ENCODE measurements at places on chromosomes 1 and 21.

- DNase-seq = no peak
Observed at GRCh38 chr21:20701235-20701634, 297.0 kb upstream of the NCAM2 start.

DNA sequence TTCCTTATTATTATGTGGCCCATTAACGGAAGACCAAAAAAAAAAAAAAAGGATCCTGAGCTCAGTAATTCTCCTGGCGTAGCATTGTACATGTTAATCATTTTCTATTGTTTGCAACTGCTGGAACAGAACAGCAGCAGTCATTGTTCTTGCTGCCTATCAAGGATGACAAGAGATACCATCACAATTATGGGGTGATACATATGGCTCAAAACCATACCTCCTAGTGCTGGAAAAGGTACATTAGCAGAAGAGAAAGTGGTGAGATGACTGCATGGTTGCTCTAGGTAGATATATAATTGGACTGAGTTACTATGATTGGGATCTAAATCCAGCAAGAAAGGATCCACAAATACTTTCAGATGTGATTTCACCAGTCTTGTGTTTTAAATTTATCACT lies 13.3 kb upstream of the TLR5 start:
- no peak for DNase-seq

GRCh38 chr1:15427280-15427666 lies 11.0 kb upstream of the CTRC start:
- no peak for DNase-seq

GRCh38 chr1:31609514-31610118 lies 7.9 kb upstream of the HCRTR1 start:
- DNase-seq = no peak

DNA sequence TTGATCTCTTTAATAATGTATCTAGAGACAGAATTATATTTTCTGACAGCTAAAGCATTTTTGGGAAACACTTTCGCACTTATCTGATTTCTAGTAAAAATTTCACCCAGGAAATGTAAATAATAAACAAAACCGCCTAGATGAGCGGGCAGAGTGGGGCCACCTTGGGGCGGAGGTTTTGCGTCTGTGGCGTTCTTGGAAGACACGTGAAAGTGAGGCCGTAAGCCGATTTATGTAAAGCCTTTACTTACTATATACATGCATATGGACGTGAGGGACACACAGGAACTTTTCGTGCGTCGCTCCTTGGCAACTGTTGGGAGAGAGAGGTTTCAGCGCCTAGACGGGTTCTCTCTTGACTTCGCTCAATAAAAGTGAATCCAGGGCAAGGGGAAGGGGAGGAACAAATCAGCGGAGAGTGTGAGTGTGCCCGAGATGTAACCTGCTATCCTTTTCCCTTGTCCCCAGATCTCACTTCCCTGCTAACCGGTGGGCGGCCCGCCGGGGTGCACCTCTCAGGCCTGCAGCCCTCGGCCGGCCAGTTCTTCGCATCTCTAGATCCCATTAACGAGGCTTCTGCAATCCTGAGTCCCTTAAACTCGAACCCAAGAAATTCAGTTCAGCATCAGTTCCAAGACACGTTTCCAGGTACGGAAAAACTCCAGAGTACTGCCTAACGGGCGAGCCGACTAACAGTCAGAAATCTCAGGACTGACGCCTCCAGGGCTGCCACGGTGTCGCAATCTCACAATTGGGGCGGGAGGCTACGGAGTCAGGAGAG lies 1.7 kb downstream of the HLX start:
- DNase-seq = no peak

- no peak for DNase-seq
Observed at GRCh38 chr1:240310226-240310925, 218.7 kb downstream of the FMN2 start.

DNA sequence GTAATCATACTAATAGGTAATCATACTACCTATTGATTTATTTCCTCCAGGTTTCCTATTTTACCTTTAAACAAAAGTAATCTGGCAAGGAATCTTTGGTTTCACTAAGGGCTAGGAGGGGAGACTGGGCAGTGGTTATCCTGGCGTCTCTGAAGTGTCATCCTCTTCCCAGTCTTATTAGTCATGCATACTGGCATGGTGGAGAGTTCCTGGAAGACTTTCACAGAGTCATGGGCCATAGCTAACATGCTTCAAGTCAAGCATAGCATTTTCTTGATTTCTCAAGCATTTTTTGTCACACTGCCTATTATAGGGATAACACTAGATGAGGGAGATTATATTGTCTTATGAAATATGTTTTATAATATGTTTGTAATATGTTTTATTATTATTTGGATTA lies 64.0 kb upstream of the ASB17 start:
- DNase-seq = no peak

- no peak for DNase-seq
Observed at GRCh38 chr1:83970802-83971201, 28.1 kb downstream of the TTLL7 start.

GRCh38 chr1:182718311-182718710 lies 33.9 kb upstream of the RGS8 start:
- DNase-seq = no peak

DNA sequence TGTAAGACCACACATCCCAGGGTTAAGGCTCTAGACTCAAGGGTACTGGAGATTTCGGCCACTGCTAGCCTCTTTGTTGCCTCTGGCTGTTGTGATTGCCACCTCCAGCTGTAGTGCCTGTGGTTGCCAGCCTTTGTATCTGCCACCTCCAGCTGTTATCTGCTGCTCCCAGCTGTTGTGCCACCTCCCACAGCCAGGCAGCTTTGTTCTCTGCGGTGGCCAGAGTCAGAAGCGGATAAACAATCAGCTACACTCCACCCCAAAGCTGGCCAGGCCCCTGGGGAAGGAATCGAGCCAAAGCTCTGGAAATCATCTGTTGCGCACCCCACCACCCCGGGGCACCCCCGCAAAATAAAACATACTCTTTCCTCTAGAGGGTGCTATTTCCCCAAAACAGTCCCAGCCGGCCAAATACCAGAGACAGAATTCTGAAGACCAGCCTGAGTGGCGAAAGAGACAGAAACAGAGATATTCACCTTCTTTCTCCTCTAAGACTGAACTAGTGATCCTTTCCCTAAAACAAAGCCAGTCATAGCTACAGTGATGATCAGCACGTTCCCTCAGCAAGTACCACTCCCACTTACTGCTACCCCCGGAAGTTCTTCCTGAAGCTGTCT lies 14.8 kb upstream of the PIGM start:
- DNase-seq = no peak

DNA sequence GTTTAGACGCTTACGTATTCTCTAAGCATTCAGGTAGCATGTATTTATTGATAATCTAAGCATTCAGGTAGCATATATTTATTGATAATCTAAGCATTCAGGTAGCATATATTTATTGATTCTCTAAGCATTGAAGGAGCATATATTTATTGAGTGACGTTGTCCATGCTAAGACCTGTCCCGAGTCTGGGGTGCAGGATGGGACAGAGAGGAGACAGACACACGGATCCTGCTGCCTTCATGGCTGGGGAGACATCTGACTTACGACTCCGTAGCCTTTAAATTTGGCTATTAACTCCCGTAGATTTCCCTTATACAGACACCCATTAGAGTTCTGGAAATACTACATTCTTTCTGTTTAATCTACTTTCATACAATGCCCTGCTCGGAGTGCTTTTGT lies 982 bp downstream of the SCCPDH start:
- no peak for DNase-seq

DNA sequence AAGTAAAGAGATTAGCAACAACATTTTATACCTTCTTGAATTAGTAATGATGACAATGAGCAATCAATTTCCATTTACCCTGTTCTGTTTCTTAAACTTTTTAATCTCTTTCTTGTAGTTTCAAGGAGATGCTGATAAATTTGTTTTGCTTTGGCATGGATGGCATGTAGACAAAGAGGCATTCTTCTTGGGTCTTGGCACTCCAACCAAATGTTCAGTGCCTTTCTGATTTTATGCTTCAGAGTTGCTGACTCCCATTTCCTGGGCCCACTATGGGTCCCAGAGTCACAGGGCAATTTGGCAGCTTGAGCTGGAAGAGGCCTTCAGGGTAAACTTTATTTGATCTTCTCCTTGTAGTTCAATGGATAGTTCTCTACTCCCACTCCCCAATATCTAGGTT lies 42.1 kb upstream of the OSBPL9 start:
- no peak for DNase-seq

DNA sequence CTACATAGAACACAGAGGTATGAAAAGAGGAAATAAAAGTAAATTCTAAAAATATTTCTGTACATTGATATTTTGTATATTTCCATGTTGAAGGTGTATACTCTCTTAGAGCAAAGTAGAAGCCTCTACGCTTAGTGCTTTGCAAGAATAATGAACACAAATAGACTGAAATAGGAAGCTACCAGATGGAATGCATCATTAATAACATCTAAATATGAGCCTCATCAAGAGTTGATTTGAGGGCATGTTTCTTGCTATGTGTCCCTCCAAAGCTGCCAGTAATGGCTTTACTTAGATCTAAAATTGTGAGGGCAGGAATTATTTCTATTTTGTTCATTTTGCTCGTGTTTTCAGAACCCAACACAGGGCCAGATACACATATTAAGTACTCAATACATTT lies 94.4 kb downstream of the KCNT2 start:
- DNase-seq = no peak

All from stimulated activated CD8-positive, alpha-beta memory T cell treated with anti-CD3 and anti-CD28 coated beads, Interleukin-7, amount 100 ng/mL, for 1 hour (primary cell).